ENCODE measurements at places on chromosomes 6 and 20.
A peak's percentile ranks its signal among the peaks of the same experiment; 100 is the strongest.

DNA sequence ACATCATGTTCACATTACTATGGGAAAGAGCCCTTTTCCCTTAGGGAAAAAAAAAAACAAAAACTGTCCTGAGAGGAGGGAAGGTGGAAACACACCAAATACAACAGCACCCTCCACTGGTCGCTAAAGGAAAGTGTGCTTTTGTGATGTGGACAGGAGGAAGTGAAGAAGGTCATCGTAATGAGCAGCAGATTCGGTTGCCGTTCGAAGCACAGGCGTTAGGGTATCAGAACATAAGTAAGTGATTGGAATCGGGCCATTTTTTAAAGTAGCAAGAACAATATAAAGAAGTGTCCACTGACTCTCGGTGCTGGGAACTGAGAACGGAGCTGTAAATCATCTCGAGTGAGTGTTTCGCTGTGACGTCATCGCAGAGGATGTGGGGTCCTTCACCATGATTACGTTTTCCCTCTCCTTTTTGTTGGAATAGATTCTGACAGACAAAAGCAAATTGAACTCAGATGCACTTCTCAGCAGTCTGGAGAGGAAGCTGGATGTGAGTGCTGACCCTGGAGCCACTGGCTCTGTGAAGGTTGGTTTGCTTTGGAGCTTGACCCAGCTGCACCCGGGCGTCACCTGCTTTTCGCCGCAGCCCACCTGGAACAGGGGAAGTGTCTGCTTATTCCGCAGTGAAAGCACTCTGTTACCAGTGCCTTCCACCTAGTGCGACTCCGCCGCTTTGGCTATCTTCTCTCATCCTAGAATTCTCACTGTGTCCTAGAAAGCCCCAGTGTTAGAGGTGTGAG is 203.6 kb upstream of the GMDS start:
- DNase-seq, result peak; percentile 41

DNA sequence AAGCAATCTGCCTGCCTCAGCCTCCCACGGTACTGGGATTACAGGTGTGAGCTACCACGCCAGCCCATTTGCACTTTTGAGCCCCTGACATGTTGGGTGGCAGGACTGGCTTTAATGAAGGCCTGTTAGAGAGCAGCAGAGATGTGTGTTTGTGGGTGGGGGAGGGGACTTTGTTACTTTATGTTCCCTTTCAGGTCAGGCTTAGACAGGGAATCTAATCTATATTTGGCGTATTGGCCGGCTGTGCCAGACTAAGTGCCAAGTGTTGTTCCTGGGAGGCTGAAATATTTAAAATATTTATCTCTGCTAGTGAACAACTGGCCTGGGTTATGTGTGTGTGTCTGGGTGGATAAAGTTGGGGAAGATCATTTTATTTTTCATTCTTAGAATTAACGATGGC is 6.1 kb downstream of the GMPR start:
- DNase-seq, result no peak

DNA sequence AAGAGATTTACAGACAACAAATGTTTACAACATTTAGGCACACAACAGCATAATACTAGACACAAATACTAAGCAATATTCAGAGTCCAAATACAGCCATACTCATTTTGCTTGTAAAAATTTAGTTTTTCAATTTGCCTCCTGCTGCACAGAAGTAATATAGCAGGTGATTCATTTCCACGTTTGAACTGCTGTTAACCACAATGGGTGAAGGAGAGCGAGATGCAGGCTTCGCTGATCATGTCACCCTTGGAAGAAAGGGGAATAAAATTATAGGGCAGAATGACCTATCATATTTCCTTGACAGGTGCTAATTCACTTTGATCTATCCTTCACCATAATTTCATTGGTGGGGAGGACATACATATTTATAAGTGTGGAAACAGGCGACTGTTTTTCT is 643.8 kb upstream of the AGPAT4 start:
- no peak for DNase-seq

GRCh38 chr6:85679445-85680123 is 36.9 kb upstream of the SYNCRIP start:
- no peak for DNase-seq

DNA sequence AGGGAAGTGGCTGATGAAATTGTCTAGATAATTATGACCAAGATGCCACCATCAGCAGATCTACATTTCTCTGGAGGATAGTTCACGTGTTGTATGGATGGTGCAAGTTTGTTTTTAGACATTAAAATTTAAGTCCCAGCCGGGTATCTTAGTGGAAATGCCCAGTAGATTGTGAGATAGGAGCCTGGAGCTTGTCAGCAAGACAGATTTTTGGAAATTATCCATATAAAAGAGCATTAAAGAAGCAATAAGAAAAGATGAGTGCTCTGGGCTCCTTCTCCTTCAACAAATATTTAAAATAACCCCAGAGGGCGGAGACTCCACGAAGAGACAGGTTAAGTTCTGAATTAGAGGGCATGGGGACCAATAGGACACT is 47.6 kb upstream of the SMLR1 start:
- no peak for DNase-seq

DNA sequence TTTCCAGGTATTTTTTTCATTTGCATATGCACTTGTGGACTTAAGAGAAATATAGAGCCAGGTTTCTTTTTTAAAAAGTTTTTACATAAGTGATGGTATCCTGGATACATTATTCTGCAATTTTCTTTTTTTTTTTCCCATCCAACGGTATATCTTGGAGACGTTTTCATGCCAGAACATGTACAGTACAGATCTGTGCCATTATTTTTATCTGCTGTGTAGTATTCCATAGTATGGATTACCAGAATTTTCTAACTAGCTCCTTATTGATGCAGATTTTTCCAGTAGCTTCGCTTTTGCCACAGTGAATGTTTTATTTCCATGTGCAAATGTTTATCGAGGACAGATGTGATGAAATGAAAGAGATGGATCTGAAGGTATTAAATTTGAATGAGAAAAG is 34.1 kb downstream of the PPP1R16B start:
- no peak for DNase-seq

GRCh38 chr6:45772886-45773495 is 242.7 kb downstream of the CLIC5 start:
- DNase-seq, result no peak

DNA sequence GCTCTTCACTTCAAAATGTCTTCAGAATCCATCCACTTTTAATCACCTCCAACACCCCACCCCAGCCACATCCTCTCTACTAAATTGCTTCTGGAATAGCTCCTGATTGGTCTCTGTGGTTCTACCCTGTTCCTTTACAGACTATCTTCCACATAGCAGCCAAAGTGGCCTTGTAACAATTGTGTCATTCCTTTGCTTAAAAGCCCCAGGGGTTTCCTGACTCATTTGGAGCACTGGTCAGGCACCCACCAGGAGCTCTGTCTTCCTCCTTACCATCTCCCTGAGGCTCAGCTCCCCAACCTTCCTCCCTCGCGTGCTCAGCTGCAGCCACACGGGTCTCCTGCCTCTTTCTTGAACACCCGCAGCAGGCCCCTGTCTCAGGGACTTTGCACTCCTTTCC is 126.8 kb downstream of the HIVEP1 start:
- DNase-seq, result no peak

- no peak for DNase-seq
Measured at GRCh38 chr6:303948-304558, 11.8 kb downstream of the DUSP22 start.

DNA sequence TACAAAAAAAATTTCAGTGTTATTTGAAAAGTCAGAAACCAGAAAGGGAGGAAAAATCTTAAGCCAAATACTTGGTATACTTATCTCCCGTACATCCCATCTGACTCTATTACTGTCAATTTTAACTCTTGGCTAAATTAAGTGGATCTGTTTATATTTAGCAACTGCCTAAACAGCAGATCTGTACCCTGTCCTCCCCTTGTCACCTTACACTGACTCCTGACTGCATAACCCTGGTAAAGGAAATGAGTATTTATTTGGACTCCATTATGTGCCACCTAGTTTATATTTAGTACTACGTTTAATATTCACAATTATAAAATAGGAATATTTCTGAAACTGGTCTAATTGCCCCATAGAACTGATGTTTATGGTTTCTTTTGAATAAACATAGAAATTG is 730.2 kb upstream of the GJE1 start:
- DNase-seq, result no peak

DNA sequence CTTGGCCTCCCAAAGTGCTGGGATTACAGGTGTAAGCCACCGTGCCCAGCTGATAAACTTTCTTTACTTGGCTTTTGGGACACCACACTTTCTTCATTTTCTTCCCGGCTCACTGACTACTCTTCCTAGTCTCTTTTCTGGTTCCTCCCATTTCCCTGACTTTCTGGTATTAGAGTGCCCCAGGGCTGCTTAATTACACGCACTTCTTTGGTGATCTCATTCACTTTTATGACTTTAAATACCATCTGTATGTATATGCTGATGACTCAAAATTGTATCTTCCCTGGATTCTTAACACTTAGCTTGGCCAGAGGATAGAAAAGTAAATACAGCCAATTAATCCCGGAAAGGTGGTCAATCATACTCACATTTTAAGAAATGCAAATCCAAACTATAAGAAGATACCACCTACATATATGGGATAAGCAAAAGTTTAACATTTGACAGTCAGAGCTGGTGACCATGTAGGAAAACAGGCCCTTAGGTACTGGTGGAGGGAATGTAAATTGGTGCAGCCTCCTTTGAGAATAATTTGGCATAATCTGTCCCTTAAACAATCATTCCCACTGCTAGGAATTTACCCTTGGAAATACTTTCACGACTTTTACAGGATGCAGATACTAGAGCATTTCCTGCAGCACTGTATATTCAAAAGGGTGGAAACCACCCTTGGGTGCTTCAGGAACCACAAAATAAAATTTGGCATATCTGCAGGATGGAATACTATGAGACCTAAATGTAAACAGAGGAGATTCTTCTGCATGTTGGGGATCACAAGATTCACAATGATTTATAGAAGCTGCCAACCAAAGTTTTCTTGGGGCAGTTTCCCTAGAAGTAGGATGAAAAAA is 9.4 kb upstream of the NANP start:
- no peak for DNase-seq

GRCh38 chr20:6265204-6265904 is 142.5 kb upstream of the FERMT1 start:
- DNase-seq, result no peak

- no peak for DNase-seq
Measured at GRCh38 chr6:134564705-134565104, 246.8 kb upstream of the SGK1 start.

DNA sequence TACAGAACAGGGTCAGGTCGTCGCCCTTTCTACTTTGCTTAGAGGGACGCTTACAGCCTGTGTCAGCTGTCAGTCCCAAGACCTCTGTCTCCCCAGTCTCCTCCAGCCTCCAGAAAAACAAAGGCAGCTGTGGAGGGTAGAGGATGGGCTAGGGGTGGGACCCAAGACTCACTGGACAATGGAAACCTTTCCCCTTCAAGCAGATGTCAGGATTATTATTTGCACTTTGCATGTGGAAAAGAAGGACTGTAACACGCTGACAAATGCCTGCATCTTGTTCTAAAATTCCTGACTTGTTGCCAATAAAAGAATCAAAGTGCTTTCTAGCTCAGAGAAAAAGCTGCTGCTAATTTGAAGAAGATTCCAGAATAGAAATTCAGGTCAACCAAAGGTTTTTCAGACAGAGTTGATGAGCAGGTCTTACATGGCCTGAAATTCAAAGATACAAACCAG is 58.7 kb downstream of the SNX5 start:
- DNase-seq, result no peak

GRCh38 chr6:55276745-55277530 is 50.3 kb upstream of the GFRAL start:
- peak; percentile 4 for DNase-seq

DNA sequence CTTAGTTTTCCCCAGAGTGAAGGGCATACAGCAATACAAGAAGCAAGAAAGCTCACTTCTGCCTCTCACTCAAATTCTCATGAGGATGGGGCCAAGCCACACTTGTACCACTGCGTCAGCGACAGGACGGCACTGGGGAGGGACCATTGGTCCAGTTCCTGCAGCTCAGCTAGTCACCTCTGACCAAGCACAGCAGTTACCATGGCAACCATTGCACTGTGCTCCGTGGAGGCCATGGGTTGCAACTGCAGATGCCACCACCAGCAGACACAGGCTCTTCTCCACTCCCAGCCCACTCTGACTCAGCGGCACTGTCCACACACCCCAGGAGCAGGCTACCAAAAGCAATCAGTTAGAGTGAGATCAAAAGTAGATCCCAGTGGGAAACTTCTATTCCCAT is 441.1 kb upstream of the ARID1B start:
- no peak for DNase-seq

GRCh38 chr6:141550471-141550870 is 582.3 kb upstream of the GJE1 start:
- DNase-seq, result no peak

GRCh38 chr6:39926668-39927067 is 7.6 kb downstream of the MOCS1 start:
- DNase-seq, result no peak

- no peak for DNase-seq
Measured at GRCh38 chr20:32526125-32526524, 59.0 kb downstream of the NOL4L start.

DNA sequence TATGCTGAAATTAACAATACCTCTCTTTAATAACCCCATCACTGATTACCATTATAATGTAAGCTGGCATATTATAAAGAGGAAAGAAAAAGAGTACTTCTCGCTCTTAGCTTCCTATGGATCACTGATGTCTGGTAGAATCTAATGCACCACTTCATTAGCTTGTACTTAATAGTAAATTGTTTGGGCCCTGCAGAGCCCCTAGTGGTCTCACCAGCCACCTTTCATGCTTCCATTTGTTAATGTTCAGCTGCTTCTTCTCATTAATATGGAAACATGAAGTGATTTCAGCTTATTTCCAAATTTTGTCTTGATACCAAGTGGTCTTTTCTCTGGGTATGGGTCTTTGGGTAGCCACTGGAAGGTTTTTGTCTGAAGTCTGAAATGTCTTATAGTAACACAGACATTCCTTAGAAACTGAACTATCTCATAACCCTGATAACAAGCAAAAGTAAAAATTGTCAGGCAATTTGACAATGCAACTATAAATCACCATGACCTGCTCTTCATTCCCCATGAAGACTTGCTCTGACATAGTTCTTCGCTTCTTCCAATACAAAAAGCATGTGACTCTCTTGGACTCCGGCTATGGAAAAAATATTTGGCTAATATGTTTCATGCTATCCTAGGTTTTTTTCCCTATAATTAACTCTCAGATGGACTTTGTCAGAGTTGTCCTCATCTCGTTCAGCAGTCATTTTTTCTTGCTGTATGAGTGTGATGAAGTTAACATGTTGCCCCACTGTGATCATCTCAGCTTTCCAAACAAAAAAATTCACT is 395.8 kb upstream of the MARCKS start:
- no peak for DNase-seq

Measured in activated CD4-positive, alpha-beta T cell treated with anti-CD3 and anti-CD28 coated beads for 48 hours (primary cell).